ENCODE measurements at places on chromosomes 2 and 18.

DNA sequence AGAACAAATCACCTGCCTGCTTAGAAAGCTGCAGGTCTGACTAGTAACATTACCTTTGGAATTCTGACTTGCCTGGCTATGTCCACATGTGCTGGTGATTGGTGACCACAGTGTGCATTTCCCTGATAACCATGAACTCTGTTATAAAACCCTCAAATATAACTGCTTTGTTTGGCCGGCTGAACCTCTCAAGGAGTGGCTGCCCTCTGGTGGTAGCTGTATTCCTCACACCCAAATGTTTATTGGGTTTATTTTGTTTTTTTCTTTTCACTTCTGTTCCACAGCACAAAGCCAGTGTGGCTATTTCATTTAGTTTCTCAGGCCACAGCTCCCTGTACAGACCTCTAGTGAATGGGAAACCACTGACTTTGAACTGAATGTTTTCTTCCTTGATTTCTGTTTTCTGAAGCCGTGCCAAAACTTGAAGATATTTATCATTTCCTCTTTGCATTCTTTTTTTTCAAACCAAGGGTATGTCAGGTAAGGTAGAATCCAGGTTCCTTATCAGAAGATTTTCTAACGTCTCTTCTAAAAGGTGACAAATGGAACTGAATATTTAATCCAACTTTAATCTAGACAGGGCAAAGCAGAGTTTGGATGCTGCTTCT, 549.0 kb upstream of the VRK2 start:
- no peak for DNase-seq
- no peaks in the 10 kb centered on the region for H3K27me3 ChIP-seq
- no peaks in the 10 kb centered on the region for H3K36me3 ChIP-seq
- no peak overlapping the region for H3K27ac ChIP-seq
- no peaks in the 10 kb centered on the region for H3K4me1 ChIP-seq

DNA sequence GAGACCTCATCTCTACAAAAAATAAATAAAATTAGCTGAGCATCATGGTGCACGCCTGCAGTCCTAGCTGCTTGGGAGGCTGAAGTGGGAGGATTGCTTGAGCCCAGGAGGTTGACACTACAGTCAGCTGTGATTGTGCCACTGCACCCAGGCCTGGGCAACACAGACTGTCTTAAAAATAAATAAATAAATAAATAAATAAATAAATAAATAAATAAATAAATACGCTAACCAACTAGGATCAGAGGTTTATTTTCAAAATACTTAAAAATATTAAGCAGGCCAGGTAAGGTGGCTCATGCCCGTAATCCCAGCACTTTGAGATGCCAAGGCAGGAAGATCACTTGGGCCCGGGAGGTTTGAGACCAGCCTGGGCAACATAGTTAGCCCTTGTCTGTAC, 63.6 kb downstream of the KCNG3 start:
- no peak overlapping the region for H3K4me3 ChIP-seq
- no peak overlapping the region for H3K27ac ChIP-seq
- DNase-seq: no peak
- no peaks in the 10 kb centered on the region for H3K36me3 ChIP-seq

DNA sequence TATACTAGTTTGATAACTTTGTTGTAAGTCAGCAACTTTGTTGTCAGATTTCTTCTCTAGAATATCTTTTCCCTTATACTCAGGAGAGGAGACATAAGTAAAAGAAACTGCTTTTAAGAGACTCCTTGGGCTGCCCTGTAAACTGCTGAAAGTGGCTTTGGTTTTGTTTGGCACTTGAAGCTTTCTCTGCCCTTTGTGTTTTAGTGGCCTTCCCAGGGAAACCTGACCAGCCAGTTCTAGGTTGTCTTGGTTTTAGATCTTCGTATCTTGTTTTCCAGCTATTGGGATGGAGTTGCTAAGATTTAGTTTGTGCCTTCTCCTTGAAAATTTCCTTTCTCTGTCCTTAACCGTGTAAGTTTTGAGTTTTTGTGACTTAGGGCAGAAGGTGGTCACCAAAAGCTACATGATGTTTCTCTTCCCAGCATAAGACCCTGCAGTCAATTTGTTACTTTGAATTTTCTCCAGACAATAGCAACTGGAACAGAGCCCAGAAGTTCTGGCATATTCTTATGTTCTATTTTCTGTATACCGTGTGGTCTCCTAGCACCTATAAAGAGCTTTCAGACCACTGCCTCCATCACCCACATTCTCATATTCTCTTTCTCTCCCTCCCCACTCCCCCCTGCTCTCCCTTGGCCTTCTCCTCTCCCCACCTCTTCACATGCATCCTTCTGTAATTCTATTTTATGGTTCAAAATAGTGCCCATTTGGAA, 81.1 kb downstream of the BOLA3 start:
- no peak overlapping the region for H3K4me3 ChIP-seq
- no peak overlapping the region for H3K27ac ChIP-seq
- no peaks in the 10 kb centered on the region for H3K36me3 ChIP-seq

DNA sequence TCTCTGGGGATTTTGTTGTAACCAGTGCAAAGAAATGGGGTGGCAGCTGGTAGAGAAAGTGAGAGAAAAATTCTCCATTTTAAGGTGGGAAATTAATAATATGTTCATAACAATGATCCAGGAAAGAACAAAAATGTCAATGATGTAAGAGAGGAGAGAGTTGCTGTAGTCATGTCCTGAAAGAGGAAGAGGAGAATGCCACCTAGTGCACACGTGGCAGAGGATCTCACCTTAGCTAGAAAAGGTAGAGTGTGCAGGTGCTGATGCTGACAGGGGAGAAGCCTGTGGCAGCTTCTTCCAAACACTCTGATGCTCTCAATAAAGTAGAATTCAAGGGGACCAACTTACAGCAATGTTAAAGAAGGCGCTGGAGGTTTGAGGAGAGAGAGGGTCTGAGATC, 282.9 kb upstream of the PKDCC start:
- H3K4me3 ChIP-seq: no peak overlapping the region
- no peak overlapping the region for H3K27ac ChIP-seq
- no peaks in the 10 kb centered on the region for H3K36me3 ChIP-seq

DNA sequence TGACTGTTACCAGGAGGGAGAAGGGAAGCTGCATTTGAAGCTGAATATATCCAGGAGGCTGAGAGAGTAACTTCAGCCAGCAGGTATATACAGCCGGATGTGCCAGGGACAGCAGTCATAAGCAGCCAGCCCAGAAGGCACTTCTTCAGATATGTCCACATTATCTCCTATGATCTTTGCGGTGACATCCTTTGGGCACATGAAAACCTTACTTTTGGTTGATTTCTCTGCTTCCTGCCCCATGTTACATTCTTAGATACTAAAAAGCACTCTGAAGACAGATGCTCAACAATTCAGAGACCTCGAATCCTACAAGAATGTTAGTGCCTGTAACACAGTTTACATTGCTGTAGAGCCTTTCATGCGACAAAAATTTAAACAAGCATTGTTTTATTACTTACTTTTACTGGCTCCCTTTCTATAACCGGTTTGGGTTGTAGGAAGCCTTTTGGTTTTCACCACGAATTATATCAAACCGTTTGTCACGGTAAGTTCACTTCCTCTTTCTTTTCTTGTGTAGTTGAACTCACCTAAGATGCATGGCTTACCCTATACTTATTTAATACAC, 50.3 kb upstream of the TLK1 start:
- H3K4me3 ChIP-seq: peak overlapping the region; percentile 35
- H3K4me1 ChIP-seq: peaks cover 9% of the 10 kb centered on the region
- peak overlapping the region; percentile 27 for H3K27ac ChIP-seq
- peak; percentile 12 for DNase-seq
- no peaks in the 10 kb centered on the region for H3K27me3 ChIP-seq
- H3K36me3 ChIP-seq: no peaks in the 10 kb centered on the region
